ENCODE measurements at places on chromosomes 7 and 10.

GRCh38 chr7:111561654-111561903 lies 713 bp downstream of the IMMP2L start:
- no peak for DNase-seq

DNA sequence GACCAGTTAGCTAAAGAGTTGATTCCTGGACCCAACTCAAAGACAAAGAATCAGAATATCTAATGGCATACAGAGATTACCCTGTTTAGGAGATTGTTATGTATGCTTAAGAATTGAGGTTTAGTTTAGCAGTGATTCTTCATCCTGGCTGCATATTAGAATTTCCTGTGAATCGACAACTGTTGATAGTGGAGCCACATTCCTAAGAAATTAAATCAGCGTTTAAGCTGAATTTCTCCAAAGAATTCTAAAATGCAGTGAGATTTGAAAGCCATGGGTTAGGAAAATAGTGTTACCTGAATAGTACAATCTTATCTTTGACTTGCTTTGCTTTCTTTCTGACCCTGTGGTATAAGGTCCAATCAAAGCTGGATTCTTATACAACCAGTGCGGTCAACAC lies 16.4 kb upstream of the FERD3L start:
- DNase-seq, result no peak

- no peak for DNase-seq
These were observed 39.9 kb downstream of the ABCB4 start for GRCh38 chr7:87435546-87435945.

DNA sequence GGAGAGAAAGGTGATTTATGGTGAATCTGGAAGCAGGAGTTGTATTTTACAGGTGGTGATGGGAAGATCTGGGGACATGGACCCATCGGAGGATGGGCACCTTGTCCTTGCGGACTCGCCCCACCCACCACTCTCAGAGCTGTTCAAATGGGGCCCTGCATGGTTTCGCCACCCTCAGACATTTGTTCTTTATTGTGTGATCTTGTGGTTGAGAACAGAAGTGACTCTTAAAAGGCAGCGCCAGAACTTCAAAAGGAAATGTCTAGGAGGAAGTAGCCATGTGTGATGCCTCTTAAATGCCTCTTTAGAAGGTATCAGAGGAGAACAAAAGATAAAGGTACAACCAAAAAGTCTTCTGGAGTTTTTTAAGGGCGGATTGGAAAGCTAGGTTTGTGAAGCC lies 205.7 kb downstream of the KIAA1217 start:
- no peak for DNase-seq

DNA sequence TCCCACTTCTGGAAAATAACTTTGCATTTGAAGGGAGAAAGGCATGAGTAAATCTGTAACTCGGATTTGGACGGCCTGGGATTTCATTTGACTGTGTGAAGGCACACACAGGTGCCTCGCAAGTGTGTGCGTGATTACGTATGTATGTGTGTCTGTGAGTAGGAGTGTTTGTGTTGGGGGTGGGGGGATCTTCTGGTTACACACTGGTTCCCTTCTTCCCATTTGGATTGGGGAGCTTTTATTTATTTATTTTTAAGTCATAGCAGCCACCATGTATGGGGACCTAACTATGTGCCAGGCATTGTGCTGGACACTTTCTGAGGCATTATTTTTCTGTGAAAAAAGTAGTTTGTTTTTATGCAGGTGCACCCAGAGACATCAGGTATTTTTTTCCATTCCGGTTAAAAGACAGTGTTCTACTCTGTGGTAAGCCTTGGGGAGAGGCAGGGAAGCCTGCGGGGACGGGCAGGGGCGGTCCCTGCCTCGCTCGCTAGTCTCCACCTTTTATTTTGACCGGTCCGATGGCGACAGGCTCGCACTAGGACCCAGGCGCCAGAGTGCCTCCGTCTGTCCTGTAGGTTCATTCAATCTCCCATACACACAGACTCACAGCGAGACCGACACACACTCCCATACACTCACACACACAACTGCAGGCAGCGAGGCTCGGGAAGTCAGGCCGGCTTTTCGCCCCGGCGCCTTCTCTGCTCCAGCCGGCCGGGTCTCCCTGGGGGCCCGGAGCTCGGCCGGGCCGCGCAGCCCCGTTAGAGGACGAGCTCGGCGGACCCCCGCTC lies at the start of gene MXI1:
Gene MXI1 (plus strand): TSS at position 595 of the 794 bp plus-strand sequence. CDS start 204 bp downstream, outside the sequence.
- DNase-seq, result peak; percentile 54

- DNase-seq, result no peak
These were observed 1.7 kb downstream of the ADO start for GRCh38 chr10:62806251-62806650.

DNA sequence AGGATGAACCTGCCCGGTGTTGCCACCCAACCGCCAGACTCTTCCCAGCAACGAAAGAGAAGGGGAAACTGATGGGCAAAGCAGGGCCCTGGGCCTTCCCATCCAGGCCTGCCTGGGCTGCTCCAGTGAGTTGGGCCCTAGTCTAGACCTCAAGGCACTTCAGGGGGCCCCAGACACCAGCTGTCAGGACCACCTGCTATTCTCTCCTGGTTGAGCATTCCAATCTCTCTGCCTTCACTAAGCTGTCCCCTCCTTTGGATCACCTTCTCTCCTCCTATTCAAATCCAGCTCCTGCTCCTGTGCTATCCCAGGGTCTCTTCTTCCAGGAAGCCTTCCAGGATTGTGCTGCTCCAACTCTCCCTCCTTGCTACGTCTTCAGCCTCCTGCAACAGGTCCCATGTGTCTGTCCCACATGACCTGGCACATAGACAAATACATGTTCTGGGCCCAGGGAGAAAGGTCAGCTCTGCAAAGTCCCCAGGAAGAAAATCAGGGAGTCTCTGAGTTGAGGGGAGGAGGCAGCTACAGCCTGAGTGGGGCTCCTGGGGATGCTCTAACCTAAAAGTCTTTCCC lies 3.1 kb downstream of the STX1A start:
- DNase-seq, result no peak

DNA sequence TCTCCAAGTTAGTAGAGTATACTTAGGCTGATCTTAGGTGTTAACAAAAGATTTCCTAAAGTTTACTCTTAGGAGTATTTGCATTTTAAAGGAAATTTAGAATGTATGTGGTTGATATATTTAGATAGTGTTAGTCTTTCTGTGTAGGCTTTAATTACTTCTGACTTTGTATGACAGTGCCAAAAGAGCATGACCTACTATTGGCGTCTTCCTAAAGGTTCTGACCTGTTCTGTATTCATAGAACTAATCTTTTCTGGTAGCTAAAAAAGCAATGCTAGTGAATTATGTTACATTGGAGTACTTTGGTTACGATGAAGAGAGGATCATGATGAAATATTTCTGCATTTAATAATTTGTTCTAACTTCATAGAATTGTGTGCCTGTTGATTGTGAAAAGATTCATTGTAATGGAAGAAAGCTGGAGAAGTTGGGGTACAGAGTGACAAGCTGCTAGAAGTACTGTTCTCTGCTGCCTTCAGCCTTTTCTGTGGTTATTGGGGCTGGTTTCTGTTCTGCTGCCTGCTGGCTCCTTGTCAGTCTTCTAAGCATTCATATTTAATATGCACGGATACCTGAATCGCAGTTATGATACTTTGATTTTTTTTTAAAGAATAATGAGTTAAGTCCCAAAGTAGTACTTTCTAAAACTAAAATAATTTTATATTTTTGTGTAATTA lies 13.2 kb downstream of the WAC start:
- DNase-seq, result no peak

GRCh38 chr10:12262278-12262981 lies 66.4 kb downstream of the CDC123 start:
- no peak for DNase-seq
